WERI-Rb-1 (cell line): ENCODE measurements at places on chromosomes 12 and 14.

DNA sequence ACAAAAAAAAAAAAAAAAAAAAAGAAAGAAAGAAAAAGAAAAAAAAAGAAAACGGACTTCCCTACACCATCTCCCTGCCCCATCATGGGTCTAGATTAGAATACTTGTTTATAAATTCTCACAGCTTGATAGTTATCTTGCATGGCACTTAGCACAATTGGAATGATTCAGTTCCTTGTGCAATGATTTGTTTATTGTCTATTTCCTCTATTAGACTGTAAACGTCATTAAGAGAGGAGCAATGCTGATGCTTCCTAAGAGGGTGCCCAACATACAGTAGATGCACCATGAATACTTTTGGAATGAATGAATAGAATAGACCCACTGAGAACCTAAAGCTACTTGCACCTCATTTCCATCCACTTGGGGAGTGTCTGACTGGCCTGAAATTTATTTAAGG, 40.8 kb downstream of the PAX9 start:
- no peak for DNase-seq

GRCh38 chr12:66929121-66929520, 250.2 kb upstream of the GRIP1 start:
- DNase-seq, result no peak

GRCh38 chr12:2682296-2683251, 112.2 kb upstream of the FKBP4 start:
- peak; percentile 68 for DNase-seq

- DNase-seq, result no peak
Observed at GRCh38 chr12:132040906-132041606, 91.3 kb downstream of the EP400 start.

- DNase-seq, result no peak
Observed at GRCh38 chr14:33916663-33917565, 34.0 kb downstream of the EGLN3 start.

DNA sequence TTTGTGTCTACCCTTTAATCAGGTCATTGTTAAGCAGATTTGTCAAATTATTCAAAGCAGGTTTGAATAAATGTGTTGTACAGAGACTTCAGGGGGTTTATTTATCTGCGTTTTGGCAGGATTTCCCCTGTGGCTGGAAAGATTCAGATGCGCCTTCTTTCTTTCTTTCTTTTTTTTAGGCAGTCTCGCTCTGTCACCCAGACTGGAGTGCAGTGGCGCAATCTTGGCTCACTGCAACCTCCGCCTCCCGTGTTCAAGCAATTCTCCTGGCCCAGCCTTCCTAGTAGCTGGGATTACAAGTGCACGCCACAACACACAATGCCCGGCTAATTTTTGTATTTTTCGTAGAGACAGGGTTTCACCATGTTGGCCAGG, 6.3 kb upstream of the NANOGNB start:
- no peak for DNase-seq

- no peak for DNase-seq
Observed at GRCh38 chr12:78316631-78317468, 486.2 kb downstream of the NAV3 start.

DNA sequence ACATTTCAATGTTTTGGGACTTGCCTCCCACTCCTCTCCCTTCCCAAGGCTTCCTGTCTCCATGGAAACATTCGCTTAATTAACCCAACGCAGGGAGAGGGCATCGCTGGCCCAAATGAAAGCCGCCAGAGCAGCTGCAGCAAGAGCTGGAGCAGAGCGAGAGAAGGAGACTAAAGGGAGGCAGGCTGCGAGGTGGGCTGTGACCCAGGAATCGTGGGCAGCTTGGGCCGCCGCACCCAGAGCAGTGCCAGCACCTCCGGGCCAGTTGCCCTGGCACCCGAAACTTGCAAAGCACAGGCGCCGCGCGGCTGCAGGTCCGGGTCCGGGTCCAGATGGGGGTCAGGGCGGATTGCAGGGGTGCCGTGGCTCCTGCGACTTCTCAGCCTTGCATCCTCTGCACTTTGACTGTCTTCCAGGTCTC, 43.5 kb upstream of the PTPRQ start:
- no peak for DNase-seq

DNA sequence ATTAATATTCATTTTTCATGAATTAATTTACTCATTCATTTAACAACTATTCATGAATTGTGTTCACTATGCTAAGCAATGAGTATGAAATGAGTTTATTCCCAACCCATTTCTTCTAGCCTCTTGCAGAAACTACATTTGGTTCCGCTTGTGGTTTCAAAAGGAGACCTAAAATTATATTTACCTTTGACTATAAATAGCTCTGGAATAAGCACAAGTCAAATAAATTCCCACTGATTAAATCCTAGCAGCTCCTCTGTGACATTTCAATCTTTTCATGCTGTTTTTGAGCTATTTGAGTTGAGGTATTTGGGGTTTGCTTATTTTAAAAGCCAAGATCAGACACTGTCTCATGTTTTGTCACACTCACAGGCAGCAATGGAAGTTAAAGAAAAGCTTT, 46.9 kb downstream of the DUSP6 start:
- DNase-seq, result no peak

GRCh38 chr14:63573581-63573980, 30.4 kb upstream of the PPP2R5E start:
- no peak for DNase-seq

DNA sequence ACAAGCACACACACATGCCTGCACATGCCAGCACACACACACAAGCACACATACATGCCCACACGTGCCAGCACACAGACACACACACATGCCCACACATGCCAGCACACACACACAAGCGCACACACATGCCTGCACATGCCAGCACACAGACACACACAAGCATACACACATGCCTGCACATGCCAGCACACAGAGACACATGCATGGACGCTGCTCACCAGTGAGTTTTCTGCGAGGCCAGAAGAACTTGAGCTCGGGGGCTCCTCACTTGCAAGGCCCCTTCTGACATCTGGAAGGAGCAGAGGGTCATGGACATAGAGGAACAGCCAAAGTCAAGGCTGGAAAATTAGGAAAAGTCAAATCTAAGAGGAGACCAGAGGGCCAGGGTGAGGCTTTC, 61.2 kb upstream of the BCL11B start:
- no peak for DNase-seq

GRCh38 chr14:29650554-29651269, 276.9 kb downstream of the PRKD1 start:
- no peak for DNase-seq

GRCh38 chr14:24197056-24197450, 1.8 kb upstream of the TM9SF1 start:
- DNase-seq, result no peak

DNA sequence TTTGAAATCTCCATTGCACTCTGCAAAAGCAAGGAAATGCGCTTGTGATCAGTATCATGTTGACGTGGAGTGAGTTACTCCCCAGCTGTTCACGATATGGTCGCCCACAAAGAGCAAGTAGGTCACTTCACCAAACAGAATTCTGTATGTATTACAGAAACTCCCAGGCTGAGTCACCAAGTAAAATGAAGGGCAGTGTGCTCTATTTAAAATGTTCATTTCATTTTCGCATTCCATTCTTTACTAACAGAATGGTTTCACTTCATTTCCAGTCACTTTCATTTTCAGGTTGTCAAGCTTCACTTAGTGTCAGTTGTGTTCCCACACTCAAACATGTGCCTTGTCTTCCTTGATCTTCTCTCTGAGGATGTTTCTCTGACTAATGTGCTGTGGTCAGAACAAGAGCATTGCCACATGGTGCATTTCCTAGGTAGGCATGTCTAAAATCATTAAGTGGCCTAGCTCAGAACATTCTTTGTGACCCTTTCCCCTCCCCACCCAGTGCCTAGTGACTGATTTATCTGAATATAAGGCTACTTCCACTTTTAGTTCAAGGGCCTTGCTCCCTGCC, 391.2 kb downstream of the RAD51B start:
- no peak for DNase-seq

GRCh38 chr12:131171029-131171428, 217.3 kb downstream of the ADGRD1 start:
- no peak for DNase-seq

- DNase-seq, result no peak
Observed at GRCh38 chr12:38813923-38814322, 91.5 kb downstream of the CPNE8 start.

- DNase-seq, result peak; percentile 37
Observed at GRCh38 chr12:70733385-70733784, 96.2 kb upstream of the PTPRB start.

- DNase-seq, result no peak
Observed at GRCh38 chr12:3251691-3252090, 174.5 kb downstream of the TSPAN9 start.

- no peak for DNase-seq
Observed at GRCh38 chr12:113619202-113619601, 147.5 kb upstream of the LHX5 start.

DNA sequence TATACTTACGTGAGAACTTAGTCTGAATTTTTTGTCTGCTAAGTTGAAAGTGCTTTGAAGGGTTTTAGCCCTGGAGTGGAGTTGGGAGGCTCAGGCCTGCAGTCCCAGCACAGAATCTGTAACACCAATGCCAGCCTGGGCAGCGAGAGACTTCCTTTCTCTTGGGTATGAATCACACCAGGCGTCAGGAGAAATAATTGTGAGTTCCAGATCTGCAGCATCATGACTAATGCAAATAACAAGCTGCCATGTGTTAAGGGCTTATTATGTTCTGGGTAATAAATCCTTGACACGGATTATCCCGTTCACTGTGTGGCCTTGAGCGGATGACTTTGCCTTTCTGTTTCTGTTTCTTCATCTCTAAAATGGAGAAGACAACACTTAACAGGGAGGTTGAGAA, 70.6 kb downstream of the B4GALNT3 start:
- DNase-seq, result peak; percentile 39

- DNase-seq, result no peak
Observed at GRCh38 chr14:79180656-79181055, 1010.5 kb downstream of the NRXN3 start.

DNA sequence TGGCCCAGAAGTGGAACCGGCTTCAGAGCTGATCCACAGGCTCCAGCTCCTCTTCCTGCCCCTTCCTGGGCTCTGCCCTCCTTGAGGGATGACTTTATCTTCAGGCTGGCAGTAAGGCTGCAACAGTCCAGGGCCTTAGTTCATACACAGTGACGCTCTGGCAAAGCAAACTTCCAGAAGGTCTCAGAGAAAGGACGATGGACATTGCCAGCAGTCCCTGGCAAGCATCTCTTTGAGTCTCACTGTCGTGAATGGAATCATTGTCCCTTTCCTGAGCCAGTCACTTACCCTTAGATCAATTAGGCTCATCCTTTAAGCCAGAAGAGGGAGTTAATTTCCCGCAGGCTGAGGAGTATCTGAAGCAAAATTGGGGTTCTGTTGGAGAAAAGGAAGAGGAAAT, 8.6 kb downstream of the AK7 start:
- DNase-seq, result no peak

DNA sequence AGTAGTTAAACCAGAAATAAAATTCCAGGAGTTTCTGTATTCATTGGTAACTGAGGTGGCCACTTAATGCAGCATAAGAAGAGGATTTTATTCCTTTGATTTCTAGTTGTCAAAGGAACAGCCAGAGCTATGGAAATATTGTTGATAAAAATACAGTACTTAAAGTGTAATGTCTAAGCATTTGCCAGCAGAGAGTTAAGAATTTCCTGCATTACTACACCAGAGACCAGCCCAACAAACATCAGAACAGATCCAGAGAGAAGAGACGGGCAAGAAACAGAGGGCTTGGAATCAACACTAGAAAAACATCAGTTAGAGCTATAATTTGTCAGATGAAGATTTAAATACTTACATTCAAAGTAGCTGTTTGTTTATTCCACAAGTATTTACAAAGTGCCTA, 77.9 kb downstream of the ST8SIA1 start:
- no peak for DNase-seq

DNA sequence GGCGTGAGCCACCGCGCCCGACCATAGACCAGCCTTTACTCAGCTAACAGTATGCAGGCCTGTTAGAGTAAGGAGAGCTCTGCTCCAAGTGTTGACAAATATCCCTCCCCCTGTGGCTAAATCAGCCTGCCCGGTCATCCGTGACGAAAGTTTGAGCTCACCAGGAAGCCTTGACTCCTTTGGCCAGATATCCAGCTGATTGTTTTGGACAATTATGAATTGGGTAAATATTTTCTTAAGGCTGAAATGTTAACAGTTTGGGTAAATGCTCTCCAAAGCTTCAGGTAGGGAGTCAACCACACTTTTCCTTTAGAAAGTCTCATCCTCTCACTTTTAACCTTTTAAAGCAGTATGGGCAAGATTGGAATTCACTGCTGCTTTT, 157.9 kb downstream of the PAWR start:
- DNase-seq, result no peak

DNA sequence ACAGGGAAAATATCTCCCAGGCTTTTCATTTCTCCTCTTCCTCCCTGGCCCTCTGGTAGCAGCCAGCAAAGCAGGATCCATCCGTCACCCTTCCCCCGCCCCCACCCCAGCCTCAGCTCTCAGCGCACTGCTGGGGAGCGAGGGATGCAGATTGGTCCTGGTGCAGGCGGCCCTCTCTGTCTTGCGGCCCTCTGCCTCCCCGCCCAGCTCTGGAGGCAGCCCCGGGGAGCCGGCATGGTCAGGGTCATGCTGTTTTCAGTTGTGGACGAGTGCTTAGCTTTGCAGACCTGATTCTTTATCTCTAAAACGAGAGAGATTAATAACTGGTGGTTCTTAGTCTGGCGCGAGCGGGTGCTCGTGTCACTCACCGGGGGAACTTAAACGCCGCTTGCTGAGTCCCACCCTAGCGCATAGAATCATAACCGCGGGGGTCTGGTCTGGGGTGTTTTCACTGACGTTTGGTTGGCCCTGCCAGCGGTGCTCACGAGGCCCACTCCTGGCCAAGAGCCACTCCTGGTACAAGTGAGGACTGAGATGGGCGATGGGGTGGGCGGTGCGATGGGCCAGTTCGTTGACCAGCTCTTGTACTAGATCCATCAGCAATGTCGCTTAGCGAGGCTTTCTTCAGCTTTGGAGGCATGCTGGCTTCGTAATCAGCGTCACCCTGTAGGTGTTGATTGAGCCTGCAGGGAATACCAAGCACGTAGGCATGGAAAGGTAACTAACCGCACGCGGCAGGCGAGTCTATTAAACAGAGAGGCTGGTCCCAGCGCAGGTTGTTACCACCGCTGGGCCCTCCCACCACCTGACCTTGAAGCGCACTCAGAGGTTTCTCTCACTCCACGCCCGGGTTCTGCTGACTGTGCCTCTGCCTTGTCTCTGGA, 95.2 kb downstream of the TSPAN9 start:
- no peak for DNase-seq
